NCI-H187 (cell line): ENCODE measurements at places on chromosomes 5 and 9.

- DNase-seq, result no peak
These were observed 43.1 kb downstream of the BICD2 start for GRCh38 chr9:92721548-92721947.

- no peak for DNase-seq
These were observed 140.1 kb upstream of the ABCA1 start for GRCh38 chr9:105067895-105068580.

GRCh38 chr5:5470933-5471332 lies 48.5 kb downstream of the ICE1 start:
- no peak for DNase-seq

DNA sequence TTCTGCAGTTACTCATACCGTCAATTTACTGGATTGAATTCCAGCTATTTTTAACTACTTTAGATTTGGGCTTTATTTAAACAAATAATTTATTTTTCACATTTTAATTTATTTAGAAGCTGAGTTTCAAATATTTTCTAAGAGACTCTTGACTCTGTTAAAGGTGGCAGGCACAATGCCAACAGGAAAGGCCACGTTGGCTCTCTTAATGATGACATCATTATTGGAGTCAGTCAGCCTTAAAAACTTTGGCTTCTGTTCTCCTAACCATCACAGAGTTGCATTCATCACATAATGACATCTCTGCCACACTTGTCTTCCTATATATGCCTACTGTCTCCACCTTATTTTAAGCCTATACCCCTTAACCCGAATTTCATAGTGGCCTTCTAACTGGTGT lies 172.3 kb upstream of the PLPPR1 start:
- DNase-seq, result no peak

DNA sequence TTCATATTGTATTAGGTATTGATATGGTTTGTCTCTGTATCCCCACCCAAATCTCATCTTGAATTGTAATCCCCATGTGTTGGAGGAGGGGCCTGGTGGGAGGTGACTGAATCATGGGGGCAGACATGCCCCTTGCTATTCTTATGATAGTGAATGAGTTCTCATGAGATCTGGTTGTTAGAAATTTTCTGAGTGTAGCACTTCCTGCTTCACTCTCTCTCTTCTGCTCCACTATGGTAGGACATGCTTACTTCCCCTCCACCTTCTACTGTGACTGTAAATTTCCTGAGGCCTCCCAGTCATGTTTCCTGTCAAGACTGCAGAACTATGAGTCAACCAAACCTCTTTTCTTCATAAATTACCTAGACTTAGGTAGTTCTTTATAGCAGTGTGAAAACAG lies 187.4 kb upstream of the SLC24A2 start:
- no peak for DNase-seq

DNA sequence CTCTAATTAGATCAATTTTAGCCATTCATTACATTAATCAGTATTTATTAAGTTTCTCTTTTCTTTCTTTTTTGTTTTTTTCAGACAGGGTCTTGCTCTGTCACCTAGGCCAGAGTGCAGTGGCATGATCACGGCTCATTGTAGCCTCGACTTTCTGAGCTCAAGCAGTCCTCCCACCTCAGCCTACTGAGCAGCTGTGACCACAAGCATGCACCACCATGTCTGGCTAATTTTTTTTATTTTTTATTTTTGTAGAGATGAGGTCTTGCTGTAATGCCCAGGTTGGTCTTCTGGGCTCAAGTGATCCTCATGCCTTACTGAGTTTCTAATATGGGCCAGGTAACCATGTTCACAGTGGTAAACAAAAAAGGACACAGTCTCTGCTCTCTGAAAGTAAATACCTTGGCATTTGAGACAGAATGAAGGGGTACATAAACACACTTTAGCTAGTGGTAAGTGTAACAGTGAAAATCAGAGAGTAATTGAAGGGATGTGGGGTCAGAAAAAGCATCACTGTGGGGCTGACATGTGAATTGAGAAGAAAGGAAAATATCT lies 336.3 kb downstream of the ADGRV1 start:
- no peak for DNase-seq

DNA sequence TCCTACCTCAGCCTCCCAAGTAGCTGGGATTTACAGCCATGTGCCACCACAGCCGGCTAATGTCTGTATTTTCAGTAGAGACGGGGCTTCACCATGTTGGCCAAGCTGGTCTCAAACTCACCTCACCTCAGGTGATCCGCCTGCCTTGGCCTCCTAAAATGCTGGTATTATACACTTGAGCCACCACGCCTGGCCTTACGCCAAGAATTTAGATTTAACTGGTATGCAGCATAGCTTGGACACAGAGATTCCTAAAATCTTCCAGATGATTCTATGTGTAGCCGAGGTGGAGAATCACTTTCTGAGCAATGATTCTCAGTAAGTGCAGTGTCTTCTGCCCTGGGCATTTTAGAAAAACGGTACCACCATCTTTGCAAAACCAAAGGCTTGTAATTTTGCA lies 74.1 kb downstream of the HABP4 start:
- DNase-seq, result no peak

DNA sequence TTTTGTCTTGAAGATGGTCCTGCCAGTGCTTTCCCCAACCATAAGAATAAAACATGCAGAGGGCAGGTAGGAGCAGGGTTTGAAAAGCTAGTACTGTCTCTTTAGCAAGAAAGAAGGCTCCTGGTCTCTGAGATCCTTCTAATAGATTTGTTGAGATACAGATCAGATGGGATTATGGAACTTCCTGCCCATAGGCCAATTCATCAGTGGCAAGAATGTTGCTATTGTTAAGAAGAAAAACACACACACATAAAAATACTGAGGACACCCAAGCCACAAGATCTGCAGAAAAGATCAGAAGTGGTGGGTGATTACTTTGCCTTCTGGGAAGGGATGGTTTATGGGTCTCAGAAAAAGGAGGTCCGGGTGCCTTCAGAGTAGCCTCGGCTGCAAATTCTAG lies 59.8 kb downstream of the TNC start:
- no peak for DNase-seq
